ENCODE measurements at places on chromosomes 16 and 17. TPM values are rescaled to one million over a fixed set of nuclear protein-coding genes. Genes with fewer than 3 reads are reported as not detected.

GRCh38 chr17:64252831-64253230 lies 10.2 kb downstream of the TEX2 start:
- no peaks in the 10 kb centered on the region for H3K36me3 ChIP-seq
- DNase-seq = peak; percentile 30
- H3K27ac ChIP-seq = no peak overlapping the region
- peaks cover 3% of the 10 kb centered on the region for H3K4me1 ChIP-seq
- H3K4me3 ChIP-seq = no peak overlapping the region

- H3K4me3 ChIP-seq = no peak overlapping the region
- peaks cover 2% of the 10 kb centered on the region for H3K4me1 ChIP-seq
- no peak for DNase-seq
- no peaks in the 10 kb centered on the region for H3K36me3 ChIP-seq
- no peaks in the 10 kb centered on the region for H3K27me3 ChIP-seq
Measured at GRCh38 chr16:48628359-48628985, 18.5 kb upstream of the N4BP1 start.

GRCh38 chr17:17931159-17931558 lies 41.0 kb downstream of the TOM1L2 start:
- no peak overlapping the region for H3K27ac ChIP-seq
- peaks cover 22% of the 10 kb centered on the region for H3K4me1 ChIP-seq
- no peak overlapping the region for H3K4me3 ChIP-seq

- no peak overlapping the region for H3K4me3 ChIP-seq
- no peak overlapping the region for H3K27ac ChIP-seq
- H3K4me1 ChIP-seq = no peaks in the 10 kb centered on the region
- DNase-seq = no peak
Measured at GRCh38 chr17:82745524-82745923, 6.3 kb upstream of the TBCD start.

PLCD3 gene
- total RNA-seq = 5.6 TPM

CHST5 gene
- not detected for total RNA-seq

DNA sequence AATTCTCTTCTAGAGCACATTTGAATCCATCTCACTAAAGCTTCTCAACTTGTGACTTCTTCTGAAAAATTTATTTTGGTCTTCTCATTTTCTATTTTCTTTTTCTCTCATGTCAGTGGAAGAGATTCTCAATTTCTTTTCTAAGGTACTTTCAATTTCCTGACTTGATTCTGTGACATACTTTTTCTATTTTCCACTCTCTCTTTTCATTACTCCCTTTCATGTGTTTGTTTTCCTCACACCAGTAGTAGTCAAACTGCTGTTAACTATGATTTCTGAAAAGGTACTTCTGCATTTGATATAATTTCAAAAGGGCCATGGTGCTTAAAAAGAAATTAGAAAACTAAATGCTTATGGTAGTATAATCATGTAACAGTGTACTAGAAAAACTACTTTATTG lies 41.9 kb downstream of the NFAT5 start:
- H3K4me3 ChIP-seq = no peak overlapping the region
- H3K36me3 ChIP-seq = peaks cover 2% of the 10 kb centered on the region
- peaks cover 9% of the 10 kb centered on the region for H3K4me1 ChIP-seq
- no peak for DNase-seq
- no peaks in the 10 kb centered on the region for H3K27me3 ChIP-seq
- no peak overlapping the region for H3K27ac ChIP-seq
